GM12892 (cell line): ENCODE measurements at places on chromosomes 13 and 19.

GRCh38 chr19:23762884-23763711, 4.4 kb upstream of the ZNF681 start:
- DNase-seq: peak; percentile 19

DNA sequence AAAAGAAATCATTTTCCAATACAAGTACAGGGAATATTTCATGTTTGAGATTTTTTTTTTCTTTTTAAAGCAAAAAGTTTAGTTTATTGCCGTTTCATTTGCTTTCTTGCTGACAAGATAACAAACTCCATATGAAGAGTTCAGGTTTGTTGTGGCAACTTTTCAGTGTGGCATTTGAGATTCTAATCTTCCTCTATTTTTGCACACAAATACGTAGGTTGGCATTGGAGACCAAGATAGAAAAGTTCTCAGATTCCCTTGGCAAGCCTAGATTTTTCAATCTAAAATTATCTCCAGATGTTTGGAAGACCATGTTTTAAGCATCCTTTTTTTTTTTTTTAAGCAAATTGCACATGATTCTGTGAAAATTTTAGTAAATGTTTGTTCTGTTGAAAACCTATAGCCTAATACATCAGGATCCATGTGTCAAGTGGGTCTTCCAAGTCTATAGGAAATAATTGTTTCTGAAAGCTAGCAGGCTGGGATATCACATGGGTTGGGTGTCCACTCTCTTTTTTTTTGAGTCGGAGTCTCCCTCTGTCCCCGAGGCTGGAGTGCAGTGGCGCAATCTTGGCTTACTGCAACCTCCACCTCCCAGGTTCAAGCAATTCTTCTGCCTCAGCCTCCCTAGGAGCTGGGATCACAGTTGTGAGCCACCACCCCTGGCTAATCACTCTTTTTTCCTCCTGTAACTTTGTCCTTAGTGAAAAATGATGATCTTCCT, 2.6 kb downstream of the GARRE1 start:
- no peak for DNase-seq

DNA sequence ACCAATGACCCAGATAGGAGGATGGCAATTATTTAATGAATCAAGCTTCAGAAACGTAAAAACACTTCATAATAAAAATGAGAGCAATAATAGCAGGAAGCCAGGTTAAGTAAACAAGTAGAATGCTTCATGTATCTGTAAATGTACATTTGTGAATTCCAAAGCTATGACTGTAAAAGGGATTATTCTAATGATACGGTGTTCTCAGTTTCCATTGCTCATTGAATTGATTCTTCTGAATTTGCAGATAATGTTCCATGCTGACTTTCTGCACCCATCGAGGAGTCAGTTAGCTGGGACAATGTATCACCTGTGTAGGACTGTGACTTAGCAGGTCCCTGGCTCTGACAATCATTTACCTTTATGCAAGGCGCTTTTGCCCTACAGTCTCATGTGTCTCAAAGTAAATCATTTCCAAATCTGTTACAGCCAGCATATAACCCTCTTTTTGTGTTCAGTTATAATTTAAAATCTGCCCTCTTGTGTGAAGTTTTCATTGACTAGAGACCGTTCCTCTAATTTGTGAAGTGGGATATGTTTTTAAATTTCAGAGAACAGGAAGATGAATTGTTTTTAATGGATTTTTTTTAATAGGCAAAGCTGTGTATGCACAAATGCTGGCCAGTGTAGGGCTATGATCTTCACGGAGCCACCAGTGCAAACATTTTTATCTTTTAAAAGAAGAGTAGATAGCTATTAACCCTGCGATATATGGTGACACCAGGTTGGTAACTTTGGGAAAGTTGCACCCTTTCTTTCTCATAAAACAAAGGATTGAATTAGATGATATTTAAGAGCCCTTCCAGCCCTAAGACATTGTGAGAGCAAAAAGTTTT, 267.1 kb downstream of the KLF5 start:
- no peak for DNase-seq

GRCh38 chr19:37551129-37551993, 43.2 kb downstream of the ZNF571 start:
- peak; percentile 46 for DNase-seq

- no peak for DNase-seq
Observed at GRCh38 chr13:24339937-24340607, 30.7 kb downstream of the C1QTNF9 start.

GRCh38 chr13:103431856-103432255, 365.6 kb upstream of the SLC10A2 start:
- no peak for DNase-seq

GRCh38 chr19:47493378-47494210, 9.6 kb upstream of the KPTN start:
- no peak for DNase-seq
